Skeletal muscle cell (primary cell): ENCODE measurements at places on chromosomes 5 and 9.

GRCh38 chr9:129030191-129030590 is 2.1 kb upstream of the SH3GLB2 start:
- no peak for DNase-seq

DNA sequence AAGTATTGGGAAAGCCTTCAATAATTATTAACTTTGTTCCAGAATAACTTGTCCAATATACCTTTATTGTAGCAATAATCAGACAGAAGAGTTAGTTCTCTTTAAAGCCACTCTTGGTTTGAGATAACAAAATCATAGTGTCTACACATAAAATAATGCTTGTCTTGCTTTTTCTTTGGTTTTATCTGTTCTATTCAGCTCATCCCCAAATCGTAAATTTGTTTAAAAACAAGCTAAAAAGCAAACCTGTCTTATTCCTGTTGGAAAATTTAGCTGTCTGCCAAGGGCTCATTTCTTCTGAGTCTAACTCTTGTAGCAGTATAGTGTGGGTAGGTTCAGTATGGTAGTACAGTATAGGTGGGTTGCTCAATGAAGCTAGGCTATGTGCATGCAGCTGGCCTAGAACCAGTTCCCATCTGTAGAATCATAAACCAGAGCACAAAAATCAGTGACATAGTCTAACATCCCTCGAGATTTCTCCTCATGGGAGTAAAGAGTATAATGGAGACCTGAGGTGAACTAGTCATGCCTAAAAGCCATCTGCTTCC is 17.9 kb upstream of the APBA1 start:
- DNase-seq, result no peak

- DNase-seq, result no peak
Observed at GRCh38 chr5:78295035-78295961, 800 bp upstream of the AP3B1 start.

GRCh38 chr9:112174222-112174964 is 704 bp downstream of the SUSD1 start:
- no peak for DNase-seq

DNA sequence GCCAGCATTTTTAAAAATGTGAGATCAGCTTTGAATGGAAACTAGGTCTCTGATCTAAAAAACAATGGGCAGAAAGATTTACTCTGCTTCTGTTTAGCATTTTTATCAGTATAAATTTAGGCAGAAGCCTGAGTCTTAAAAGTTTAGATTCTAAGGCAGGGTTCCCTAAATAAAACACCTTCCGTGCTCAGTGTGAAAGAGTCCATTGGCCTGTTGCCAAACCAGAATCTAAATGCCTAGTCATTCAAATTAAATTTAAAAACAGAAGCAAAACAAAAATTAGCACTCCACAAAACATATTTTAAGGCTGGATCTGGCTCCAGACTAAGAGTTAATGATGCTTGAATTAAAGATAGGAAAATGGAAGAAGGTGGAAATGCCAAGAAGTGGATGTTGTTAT is 4.5 kb downstream of the TYRP1 start:
- no peak for DNase-seq

DNA sequence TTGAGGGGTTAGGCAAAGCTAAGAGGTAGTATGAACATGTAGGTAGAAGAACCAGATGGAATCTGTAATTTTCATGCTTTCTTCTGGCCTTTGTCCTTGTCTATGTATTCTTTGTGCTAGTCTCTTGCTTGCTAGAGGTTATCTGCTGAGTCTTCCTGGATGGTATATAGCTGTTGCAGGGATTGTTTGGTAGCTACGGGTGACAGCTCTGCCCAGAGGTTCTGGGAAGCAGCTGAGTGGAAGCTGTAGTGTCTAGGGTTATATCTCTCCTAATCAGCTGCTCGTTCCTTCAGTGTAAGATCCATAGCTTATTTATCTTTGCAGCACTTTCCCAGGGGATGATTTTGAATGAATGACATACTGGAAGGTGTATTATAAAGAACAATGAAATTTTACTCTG is 100.3 kb downstream of the ATG10 start:
- DNase-seq, result no peak

- no peak for DNase-seq
Observed at GRCh38 chr5:38013107-38013506, 173.3 kb upstream of the GDNF start.

- DNase-seq, result no peak
Observed at GRCh38 chr5:149411738-149412519, 32.8 kb upstream of the IL17B start.

DNA sequence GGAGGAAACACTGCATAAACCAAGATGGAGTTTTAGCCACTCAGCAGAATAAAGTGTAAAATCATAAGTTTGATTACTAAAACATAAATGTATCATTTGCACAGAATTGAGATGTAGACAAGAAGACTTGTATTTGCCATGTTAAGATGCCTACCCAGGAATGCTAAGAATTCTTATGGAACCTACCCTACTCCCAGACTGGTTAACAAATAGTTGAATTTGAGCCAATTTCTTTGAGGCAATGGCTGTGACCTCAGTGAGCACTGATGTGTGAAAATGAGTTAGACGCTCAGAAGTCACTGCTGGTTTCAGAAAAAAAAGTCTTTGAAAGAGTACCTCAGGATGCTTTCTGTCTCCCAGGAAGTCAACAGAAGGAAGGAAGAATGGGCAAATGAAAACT is 95.6 kb downstream of the ESM1 start:
- DNase-seq, result no peak

- peak; percentile 44 for DNase-seq
Observed at GRCh38 chr9:116420993-116421538, 266.0 kb upstream of the TRIM32 start.

- no peak for DNase-seq
Observed at GRCh38 chr5:38541174-38541725, 15.2 kb downstream of the LIFR start.

DNA sequence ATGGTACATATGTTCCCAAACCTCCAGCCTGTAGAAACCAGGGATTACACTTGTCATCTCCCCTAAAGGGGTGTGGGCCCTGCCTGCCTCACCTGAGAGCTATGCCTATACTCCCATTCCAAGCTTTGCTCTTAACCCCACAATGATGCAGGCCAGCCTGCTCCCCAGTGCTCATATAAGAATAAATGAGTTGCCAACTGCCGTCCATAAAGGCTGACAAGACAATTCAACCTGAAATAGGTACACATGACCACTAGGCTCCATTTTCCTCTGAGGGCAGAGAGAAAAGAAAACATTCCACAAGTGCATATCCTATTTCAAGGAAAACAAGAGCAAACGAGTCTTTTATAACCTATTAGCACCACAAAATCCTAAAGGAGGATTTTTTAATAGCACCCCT is 28.4 kb downstream of the SKP1 start:
- DNase-seq, result no peak

DNA sequence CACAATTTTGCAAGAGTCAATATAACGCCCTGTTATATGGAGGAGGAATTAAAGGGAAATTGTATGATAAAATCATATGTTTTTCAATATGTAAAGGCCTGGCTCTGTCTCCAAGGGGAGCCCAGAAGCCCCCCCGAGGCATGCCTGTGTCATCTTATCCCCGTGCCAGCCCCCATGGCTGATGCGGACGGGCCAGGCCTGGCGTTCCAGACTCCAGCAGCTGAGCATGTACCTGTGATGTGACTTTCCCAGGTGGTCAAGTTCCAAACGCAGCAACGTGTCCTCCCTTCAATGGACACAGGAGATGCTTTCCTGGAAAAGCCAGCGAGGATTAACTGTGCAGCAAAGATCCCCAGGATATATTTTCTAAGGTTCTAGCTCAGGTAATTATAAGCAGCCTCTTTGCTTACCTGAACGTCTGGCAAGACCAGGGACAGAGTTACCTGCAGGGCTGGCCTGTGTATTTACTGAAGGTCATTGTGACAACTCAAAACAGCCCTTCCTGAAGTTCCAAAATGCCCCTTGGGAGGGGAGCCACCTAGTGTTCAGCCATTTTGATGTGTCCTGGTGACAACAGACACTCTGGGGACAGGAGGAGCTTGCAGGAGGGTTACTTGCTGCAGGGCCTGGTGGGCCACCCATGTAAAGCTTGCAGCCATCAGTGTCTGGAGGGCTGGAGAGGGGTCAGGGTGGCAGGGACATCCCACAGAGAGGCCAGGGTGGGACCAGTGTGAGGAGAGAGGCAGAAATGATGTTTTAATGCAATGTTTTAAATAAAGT is 53.3 kb upstream of the RNU6ATAC start:
- no peak for DNase-seq

- DNase-seq, result no peak
Observed at GRCh38 chr5:1910861-1911772, 28.4 kb upstream of the IRX4 start.

DNA sequence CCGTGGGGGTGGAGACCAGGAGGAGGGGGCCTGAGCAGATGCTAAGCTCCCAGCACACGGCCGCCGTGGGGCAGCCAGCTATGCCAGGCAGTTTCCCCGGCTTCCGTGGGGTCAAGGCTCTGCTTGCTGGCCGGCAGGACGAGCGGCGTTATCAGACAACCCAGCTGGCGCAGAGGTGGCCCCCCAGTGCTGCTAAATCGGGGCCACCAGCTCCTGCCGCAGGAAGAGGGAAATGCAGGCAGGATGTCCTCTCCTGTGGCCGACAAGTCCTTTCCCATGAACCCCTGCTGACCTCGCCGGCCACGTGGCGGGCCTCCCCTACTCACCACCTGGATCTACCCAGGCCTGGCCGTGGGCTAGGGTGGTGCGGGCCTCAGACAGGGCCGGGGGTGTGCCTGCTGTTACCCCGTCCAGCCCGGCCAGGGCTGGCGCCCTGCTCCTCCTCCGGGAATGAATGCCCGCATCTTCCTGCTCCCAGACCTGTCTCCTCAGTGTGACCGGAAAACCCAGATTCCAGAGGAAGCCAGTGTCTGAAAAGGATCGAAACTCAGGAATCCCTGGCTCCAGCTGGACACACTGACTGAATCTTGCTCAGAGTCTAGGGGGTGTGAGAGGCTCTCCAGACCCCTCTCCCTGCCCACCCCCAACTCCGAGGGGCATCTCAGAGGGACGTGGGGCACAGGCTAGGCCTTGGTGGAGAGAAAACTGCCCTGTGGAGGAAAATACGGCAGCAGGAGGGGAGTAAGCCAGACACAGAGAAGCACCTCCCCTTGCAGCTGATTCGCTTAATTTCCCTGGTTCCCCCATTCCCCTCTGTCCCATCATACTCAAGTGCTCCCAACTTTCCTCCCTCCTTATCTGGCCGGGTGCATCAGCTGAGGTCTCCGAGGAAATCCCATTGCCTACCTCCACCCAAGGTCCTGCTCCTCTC is 3.9 kb downstream of the FLT4 start:
- no peak for DNase-seq

- DNase-seq, result no peak
Observed at GRCh38 chr5:60492958-60493357, 207.0 kb downstream of the DEPDC1B start.

GRCh38 chr5:159249158-159249557 is 13.9 kb upstream of the UBLCP1 start:
- DNase-seq, result no peak

DNA sequence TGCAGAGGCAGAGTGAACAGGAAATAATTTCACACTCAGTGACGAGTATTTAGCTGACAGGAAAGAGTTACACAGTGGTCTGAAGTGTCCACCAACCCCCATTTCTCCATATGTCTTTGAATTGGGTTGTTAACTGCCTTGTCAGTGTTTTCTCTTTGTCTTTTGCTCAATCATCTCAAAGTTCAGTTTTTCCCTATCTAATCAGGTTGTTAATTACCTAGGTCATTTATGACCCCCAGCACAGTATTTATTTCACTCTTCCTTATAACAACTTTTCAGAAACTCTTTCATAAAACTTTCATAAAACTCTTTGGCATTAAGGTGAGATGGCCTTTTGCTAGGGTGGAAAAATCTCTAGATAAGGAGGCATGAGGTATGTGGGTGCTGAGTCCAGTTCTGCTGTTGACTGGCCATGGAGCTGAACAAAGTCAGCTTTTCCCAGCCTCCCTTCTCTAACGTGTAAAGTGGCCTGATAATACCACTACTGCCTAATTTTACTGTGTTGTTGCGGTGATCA is 5.2 kb upstream of the ALDOB start:
- no peak for DNase-seq

- DNase-seq, result no peak
Observed at GRCh38 chr5:1396293-1396816, 48.9 kb downstream of the SLC6A3 start.

- no peak for DNase-seq
Observed at GRCh38 chr9:113504725-113505590, 41.4 kb downstream of the RGS3 start.

DNA sequence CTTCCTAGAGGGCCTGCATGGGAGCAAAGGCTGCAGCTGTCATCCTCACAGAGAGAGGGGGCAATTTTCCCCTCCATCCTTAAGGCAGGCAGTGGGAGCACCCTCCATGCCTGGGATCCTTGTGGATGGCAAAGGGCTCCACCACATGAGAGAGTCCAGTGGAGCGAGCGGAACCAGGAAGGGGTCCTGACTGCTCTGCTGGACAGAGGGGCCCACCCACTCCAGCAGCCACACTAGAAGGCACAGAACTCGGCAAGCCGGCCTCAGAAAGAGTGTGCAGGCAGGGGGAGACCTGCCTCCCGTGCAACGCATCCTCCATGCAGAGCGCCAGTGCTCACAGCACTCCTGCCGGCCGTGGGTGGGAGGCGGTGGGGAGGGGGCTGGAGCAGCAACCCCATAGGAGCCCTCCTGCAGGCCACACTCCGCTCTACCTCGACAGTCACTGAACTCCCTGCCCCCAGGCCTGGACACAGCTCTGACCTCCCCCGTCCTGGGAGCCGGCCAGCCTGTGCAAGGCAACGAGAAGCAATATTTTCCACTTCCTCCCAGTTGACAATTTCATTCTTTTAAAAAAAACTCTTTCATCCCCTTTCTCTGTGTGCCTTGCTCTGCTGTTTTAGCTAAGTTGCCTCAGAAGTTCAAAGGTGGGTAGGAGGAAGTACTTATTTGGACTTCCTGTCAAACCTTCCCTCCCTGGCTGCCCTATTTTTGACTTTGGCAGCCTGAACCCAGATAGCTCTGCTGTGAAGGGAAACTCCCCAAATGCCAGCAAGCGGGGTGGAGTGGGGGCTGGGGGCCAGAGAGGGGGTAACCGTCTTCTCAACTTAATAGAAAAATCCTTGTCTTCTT is 5.3 kb upstream of the LCP2 start:
- no peak for DNase-seq

- DNase-seq, result no peak
Observed at GRCh38 chr9:35854091-35854762, 16.0 kb downstream of the OR13J1 start.

GRCh38 chr5:117800261-117800660 is 1188.1 kb downstream of the DTWD2 start:
- DNase-seq, result no peak

GRCh38 chr9:15144622-15145061 is 162.4 kb downstream of the TTC39B start:
- DNase-seq, result no peak
